ENCODE measurements at places on chromosomes 2 and 18. TPM values are rescaled to one million over a fixed set of nuclear protein-coding genes. Genes with fewer than 3 reads are reported as not detected.

Gene NRP2
- 65.6 TPM for total RNA-seq

Gene GKN2
- total RNA-seq = not detected

Gene CROCC2
- total RNA-seq = 0.49 TPM

Gene SEMA4F
- 8.3 TPM for total RNA-seq

Gene XDH
- total RNA-seq = 0.49 TPM

Gene CPSF3
- total RNA-seq = 19.4 TPM

Gene MTX2
- 39.3 TPM for total RNA-seq

Gene TEKT4
- not detected for total RNA-seq

Gene GPAT2
- 1.2 TPM for total RNA-seq

Gene REG1B
- not detected for total RNA-seq

Gene SCG2
- total RNA-seq = 13.3 TPM

Gene TYMS
- total RNA-seq = 11.3 TPM

DNA sequence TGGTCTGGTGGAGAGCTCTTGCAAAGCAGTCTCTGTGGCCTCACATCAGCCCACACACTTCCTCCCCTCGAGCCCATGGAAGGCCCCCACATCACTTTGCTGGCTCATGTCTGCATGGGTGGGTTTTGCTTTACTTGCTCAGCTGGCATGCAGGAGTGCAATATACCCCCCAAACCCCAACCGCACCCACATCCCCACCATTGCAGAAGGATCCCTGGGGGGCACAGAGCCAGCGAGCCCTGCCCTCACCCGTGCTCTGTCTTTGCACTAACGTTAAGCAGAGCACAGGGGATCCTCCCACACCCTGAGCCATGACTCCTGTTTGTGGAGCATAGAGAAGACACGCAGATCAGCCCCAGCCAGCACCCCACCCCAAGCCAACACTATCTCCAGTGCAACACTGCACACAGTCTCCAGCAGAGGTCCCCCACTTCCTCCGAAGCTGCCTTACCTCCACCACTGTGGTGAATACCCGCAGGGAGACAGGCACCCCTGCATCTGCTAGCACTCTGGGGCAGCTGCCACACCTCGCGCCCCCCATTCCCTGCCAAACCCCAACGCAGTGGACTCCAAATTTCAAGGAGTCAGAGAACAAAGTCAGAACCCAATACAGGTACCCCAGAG, 177.8 kb upstream of the RGPD4 start:
- no peak for DNase-seq

GRCh38 chr2:143347271-143347695, 218.1 kb downstream of the ARHGAP15 start:
- no peak for DNase-seq

DNA sequence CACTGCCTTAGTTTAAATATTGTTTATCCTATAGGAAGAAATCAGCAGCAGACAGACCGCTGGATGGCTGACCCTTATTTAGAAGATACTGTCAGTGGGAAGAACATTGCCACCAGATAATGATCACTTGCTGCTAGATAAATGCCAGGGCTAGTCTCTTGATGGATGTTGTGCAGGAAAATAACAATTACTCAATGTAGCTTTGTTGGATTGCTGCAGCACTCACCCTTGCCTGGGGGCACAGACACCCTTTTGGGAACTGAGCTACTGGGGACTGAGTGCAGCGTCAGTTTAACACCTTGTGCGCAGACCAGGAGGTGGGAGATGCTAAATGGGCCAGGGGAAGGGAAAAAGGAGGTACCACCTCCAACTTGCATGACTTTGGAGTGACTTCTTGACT, 64.2 kb upstream of the CAPN13 start:
- no peak for DNase-seq

DNA sequence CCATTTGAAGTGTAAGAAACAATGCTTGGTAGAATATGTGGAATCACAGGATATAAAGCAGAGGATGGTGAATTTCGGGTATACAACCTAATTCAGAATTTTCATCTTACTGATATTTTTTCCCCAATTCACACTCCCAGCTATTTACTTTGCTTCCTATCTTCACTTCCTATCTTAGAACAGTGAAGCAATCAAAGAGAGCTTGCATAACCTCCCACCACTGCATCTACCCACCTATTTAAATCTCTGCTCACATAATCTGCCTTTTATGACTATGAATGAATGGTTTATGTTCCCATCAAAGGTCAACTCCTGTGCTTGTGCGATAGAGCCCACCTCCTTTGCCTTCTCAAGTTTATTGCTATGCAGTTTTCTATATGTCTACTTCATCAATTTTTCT, 3.3 kb downstream of the RMDN2 start:
- no peak for DNase-seq

DNA sequence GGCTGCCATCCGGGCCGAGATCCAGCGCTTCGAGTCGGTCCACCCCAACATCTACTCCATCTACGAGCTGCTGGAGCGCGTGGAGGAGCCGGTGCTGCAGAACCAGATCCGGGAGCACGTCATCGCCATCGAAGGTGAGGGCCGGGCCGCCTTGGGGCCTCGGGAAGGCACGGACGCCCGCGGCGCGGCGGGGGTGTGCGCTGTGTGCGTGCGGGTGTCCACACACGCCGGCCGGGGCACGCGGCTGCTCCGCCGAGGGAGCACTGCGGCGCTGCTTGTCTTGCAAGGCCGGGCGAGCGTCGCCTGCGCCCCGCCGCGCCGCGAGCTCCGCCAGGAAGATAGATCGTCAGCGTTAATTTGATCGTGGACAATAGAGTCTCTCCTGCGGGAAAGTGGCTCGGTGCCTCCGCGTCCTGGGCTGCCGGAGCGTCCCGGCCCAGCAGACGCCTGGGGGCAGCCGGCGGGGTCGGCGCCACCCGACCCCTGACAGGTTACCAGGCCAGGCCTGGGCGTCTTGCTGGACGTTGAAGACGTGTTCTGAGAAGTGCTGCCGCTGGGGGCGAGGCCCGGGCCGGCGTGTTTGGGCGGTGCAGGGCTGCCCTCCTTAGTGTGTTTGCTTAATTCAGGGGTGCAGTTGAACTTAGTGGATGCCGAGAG, 1.0 kb downstream of the AGAP1 start:
- no peak for DNase-seq

GRCh38 chr2:240745962-240746361, 54.3 kb downstream of the AQP12A start:
- DNase-seq = no peak

DNA sequence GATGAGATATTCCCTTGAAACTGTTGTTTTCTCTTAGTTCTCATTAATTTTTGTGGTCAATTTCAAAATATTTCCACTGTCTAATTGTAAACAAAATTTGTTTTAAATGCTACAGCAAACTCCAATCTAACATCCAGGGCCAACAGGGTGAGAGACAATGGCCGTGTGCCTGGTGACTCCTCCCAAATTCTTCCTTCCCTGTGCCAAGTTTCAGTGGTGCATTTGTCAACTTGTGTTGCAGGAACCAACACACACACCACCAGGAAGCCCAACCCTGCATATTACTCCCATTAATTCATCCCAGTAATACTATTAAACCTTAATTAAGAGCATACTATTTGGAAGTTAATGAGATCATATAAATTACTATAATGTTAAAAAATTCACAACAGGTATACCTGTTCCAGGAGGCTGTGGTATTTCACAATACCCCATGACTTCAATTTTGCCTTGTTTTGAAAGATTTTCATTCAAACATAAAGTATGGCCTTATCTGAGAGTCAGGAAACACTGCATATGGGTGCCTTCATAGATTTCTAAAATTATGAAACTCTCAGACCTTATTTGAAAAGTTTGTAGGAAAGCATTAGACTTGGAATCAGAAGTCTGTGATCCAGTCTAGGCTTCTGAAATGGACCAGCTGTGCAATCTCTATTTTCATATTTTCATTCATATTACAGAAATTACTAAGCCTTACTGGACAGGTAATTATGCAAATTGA, 1.1 kb downstream of the SERPINB2 start:
- no peak for DNase-seq

DNA sequence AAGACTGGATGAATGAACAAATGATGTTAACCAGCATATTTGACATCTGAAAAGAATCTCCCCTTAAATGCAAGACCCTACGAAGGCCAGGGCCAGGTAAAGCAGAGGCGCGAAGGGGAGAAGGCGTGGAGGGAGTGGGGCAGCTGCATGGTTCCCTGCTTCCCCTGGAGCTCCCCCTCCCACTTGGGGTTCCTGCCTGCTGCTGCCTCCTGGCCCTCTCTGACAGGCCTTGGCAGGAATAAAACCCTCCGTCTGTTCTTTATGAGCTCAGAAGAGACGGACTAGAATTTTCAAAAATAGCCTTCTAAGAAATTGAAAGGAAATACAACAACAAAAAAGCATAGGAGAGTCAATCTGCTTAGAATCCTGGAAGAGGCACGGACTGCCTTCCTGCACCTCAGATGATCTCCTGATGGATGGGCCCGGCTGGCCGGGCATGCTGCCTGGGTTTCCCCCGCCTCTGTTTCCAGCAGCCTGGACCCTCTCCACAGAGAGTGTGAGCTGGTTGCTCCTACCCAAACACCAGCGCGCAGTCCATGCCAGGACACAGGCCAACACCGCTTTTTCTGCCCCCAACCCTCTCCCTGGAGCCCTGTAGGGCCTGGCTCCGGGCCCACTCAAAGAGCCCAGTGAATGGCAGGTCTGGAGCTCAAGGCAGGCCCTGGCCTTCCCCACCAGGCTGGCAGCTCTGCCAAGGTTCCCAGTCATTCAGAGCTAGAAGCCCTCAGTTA, 23.9 kb downstream of the CFAP65 start:
- no peak for DNase-seq

DNA sequence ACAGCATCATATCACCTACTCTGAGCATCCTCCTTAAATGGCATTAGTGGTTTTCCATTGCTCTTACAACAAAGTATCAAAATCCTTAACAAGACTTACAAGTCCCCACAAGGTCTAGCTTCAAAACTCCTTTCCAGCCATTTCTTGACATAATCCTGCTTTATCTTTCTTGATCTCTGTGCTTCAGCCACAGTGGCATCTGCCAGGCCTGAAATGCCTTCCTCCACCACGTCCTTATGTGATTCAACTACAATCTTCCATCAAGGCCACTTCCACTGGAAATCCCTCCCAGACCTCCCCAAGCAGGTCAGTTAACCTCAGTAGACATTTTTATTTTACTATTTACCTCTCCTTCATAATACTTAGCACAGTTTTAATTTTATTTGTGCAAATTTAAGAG, 83.8 kb upstream of the CCDC150 start:
- DNase-seq = no peak

GRCh38 chr2:238370823-238371372, 50.6 kb downstream of the TRAF3IP1 start:
- DNase-seq = no peak

- DNase-seq = no peak
Measured at GRCh38 chr2:181319286-181319685, 137.9 kb upstream of the ITGA4 start.

DNA sequence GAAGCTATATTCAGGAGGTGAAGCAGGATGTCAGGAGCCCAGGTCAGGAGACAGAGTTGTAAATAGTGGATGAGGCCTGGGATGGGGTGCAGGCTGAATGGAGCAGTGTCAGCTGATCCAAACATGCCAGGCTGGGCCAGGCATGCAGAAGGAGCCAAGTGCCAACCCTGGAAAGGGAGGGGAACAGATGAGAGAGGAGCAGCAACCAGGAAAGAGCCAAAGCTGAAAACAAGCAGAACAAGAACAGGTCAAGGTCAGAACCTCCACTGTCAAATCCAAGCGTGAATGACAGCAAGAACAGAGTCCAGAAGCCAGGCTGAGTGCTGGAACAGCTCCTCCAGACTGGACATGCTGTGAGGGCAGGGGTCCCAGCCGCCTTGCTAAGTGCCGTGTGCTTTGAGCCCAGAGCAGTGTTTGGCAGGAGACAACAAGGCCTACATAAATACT, 49.2 kb upstream of the PPP1CB start:
- no peak for DNase-seq

DNA sequence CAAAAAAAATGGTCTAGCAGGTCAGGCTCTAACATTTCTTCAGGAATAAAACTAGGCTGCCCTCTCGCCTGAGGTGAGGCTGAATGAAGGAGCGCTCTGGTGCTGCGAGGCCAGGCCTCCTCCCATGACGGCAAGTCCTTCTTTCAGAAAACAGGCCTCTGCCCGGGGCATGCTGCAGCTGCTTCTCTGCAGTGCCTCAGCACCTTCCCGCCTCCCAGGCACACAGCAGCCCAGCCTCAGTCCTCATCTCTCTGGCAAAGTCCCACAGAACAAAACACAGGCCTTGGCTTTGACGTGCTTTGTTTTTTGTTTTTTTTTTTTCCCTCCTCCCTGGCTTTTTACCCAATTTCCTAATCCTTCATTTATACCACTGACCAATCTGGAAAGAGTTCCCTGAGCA, 74.8 kb downstream of the BCL11A start:
- DNase-seq = no peak

- DNase-seq = no peak
Measured at GRCh38 chr18:12093520-12094257, at the start of gene ANKRD62. ANKRD62 (plus strand) TSS chr18:12093843; CDS start chr18:12094018, 175 bp downstream.

DNA sequence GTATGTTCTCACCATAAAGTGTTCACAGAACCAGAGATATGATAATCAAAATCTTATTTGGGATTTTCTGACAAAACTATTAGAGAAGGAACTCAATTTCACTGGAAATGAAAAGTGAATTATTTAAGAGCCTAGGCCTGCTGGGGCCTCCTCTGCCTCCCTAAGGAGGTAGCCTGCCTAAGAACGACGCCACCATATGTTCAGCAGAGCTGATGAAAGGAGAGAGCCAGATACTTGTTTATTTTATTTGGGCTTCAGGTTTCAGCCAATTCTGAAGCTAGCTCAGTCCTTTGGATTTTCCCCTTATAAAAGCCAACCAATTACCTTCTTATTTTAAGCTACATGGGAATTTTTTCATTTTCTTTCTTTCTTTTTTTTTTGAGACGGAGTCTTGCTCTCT, 433.1 kb upstream of the MAP2 start:
- DNase-seq = no peak

- no peak for DNase-seq
Measured at GRCh38 chr2:170235860-170236679, 58.1 kb downstream of the MYO3B start.

DNA sequence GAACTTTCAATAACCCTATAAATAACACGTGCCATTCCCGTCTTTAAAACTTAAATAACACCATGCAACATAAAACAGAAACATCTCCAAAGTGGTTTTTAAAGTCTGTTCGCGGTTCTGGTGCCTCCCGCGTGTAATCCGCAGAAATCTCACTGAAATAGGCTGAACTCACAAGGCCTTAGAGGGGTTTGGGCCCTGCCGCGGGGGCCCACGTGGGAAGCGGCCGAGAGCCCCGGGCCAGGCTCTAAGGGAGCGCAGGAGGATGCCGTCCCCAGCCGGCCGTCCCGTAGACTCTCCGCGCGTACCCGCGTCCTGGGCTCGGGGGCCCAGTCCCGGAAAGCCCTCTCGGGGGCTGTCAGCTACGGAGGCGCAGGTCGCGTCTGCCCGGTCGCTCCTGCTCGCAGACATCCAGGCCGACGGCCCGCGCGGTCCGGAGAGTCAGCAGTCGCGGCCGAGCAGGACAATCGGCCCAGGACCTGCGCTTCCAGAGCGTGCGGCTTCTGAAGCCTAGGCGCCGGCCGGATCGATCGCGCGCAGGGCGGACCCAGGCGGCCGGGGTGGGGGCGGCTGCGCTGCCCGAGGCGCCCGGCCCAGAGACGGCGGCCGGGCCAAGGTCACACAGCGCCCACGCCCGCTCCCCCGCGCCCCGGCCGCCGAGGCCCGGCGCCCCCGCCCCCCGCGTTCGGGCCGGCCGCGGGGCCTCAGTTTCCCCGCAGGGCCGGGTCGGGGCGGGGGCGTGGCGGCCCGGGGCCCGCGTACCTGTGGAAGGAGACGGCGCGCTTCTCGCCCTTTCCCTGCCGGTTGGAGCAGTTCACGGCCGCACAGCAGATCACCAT, 558 bp downstream of the THAP4 start:
- DNase-seq = no peak
